ENCODE measurements at places on chromosomes 4 and X.

DNA sequence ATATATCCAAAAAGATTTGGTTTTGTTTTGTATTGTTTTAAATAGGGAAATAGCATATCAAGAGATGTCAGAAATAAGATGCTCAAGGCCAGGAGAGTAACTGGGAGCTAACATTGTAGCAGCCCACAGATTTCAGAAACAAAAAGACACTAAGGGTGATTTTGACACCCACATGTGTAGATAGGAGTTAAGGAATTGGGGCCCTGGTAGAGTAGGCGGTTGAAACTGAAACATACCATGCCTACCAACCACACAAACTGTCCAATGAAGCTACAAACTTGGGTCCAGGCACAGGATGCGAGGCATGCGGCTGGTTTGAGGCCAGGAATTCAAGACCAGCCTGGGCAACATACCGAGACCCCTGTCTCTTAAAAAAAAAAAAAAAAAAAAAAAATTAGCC lies 6.3 kb upstream of the HSPA4L start:
- no peak for DNase-seq

GRCh38 chrX:140917354-140918115 lies 84.9 kb upstream of the SPANXB1 start:
- DNase-seq, result no peak

DNA sequence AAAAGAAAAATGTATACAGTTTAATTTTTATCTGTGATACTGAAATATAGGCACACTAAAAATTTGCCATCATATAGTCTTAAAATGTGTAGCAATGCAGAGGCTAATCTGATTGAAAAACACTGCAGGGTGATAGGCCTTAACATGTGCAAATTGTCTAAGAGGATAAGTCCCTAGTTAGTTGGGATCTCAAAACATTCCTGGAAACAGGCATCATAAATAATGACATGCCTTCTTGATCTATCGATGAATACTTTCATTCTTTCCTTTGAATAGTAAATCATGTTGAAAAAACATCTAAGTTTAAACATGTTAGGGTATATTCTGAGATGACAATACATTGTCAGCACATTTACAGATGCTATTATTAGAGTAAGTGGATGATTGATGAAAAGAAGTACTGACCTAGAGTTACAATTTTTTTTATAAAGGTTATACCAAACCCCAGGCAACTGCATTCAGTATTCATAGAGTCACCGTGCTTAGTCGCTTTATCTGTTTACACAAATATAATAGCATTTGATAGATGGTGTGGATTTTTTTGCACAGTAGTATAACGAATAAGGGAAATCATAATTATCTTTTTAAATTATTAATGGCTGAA lies 668.2 kb upstream of the ADGRL3 start:
- no peak for DNase-seq

DNA sequence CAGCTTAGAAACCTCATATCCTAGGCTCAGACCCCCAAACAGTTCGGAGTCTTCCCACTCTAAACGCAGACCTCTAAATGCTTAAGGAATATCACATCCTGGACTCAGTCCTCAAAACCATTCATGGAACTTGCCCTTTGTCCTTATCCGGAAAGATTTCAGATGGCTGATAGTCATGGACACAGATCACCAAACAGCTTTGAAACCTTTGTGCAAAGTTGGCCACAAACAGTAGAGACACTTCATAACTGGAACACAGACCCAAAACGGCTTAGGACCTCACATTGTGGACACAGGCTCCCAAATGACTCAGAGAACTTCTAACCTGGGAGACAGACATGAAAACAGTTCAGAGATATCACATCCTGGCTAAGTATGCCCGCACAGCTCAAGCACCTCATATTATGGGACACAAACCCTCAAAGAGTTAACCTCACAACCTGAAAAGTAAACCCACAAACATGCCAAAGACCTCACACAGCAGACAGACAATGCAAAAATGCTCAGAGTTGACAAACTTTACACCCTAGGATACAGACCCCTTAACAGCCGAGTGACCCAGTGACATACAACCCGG lies 15.5 kb downstream of the SUV39H1 start:
- DNase-seq, result no peak

DNA sequence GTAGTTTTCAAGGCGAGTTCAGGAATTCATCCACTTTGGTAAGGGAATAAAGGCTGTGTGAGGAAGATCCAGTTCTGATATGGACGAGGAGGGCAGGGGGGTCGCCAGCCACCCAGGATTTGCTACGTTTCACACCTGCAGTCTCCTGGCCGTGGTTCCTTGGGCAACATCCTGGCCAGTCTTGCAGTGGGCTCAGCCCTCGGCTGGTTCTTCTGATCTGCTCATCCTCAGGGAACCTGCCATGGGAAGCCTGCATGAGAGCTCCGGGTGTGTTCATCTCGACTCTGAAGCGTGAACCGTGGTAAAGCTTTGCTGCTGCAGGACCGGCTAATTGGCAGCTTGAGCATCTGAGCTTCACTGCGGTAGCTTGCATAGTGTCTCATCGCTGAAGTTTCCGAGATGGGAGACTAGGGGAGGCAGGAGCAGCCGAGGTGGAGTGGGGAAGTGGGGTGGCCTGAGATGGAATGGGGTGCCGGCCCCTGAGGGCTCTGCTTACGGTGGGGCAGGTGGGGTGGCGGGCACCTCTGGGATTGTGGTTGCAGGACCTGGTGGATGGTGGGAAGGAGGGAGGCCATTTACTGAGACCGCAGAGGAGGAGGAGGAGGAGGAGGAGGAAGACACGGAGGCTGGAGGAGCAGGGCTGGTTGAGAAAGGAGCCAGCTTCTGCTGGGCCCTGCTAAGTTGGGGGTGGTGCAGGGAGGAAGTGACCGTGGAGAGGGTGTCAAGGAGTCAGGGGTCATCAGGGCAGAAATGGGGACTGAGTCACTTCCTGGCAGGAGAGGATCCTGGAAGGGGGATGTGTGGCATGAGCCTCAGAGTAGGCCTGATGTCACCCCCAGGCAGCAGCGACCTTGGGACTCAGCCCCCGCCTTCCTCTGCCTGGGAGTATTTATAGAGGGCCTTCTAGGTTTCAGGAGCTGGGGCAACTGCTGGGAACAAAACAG lies 213.1 kb upstream of the PSAPL1 start:
- no peak for DNase-seq

- no peak for DNase-seq
Observed at GRCh38 chr4:99655308-99656081, 2.1 kb downstream of the C4orf54 start.

GRCh38 chr4:165016971-165017370 lies 14.8 kb upstream of the TRIM60 start:
- DNase-seq, result no peak

DNA sequence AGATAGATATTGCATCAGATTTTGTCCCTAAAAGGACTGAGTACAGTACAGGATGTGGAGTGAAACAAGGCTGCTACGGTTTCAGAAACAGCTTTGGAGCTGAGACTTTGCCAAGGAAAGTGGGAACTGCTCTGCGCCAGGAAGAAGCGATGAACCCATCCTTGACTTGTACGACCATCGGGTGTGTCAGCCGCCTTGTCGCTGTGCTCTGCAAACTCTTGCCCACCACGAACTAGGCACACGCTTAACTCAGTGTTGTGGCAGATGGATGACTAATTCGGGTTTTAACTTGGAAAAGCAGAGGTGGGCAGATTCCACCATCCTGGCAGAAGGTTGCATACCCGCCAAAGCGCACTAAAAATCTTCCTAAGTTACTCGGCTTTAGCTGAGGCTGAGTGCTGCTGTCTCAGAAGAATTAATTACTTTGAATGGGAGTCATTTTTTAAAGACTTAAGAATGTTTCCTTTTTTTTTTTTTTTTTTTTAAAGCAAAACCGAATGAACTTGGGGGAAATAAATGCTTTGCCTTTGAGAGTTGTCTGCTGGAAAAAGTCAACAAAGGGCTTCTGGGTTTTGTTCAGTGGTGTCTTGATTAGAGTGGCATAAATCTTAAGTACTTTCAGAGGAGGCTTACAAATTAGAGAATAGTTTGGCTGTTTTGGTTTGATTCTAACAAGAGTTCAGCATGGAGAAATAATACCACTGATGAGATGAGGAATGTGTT lies 69.5 kb downstream of the SHROOM2 start:
- no peak for DNase-seq

- DNase-seq, result no peak
Observed at GRCh38 chr4:116926631-116927295, 158.6 kb downstream of the TRAM1L1 start.

- no peak for DNase-seq
Observed at GRCh38 chr4:168506014-168506413, 9.2 kb downstream of the PALLD start.

GRCh38 chr4:20445933-20446723 lies 194.4 kb downstream of the SLIT2 start:
- DNase-seq, result no peak

DNA sequence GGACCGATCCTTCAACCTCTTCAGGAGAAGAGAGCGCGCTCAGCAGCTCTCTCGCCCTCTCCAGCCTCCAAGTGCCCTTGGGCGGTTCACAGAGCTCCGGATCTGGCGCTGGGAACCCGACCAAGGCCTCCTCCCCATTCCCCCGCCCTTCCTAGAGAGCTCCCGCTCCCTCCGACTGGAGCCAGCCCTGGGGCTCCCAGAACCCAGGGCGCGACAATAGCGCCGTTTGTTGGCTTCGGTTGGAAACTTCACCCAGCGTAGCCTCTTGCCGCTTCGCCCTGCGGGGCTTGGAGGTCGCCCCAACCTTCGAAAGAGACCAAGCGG lies 3.1 kb upstream of the SOX3 start:
- DNase-seq, result no peak

- no peak for DNase-seq
Observed at GRCh38 chr4:75612306-75612705, 18.0 kb downstream of the CDKL2 start.
